ENCODE measurements at places on chromosomes 13 and 19. TPM values are rescaled to one million over a fixed set of nuclear protein-coding genes. Genes with fewer than 3 reads are reported as not detected.
A peak's percentile ranks its signal among the peaks of the same experiment; 100 is the strongest.

DNA sequence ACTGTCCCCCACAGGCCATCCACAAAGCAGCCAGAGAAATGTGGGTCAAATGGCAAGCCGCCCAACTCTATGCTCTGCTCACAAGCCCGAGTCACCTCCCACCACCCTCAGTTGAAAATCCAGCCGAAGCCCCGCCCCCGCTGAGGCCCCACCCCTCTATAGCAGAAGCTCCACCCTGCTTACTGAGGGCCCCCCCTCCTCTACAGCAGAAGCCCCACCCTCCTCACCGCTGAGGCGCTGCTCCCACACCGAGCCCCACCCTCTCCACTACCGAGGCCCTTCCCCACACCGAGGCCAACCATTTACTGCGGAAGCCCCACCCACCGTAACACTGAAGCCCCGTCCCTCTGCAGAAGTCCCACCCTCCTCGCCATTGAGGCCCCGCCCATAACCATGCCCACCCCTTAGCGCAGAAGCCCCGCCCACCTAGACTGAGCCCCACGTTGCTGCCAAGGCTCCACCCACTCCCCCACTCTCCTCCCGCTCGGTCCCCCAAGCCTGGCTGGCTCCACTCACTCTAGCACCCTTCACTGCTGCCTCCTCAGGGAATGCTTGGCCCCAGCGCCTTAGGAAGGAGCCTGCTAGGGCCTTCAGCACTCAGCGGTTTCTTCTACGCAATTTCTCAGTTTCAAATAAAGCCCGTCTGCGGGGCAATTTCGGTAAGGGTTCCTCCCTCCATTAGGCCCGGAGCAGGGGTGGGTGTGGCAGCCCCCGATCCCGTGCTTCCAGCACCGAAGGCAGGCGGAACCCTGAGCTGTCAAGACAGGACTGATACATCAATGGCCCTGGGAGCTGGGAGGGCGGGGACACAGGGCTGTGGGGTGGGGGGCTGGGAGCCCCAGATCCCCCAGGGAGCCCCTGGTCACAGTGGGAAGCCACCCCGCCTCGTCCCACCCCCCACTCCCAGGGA is 9.0 kb upstream of the MYDGF start:
- peak; percentile 52 for DNase-seq

GRCh38 chr19:48006762-48007161 is 12.3 kb downstream of the ELSPBP1 start:
- peak; percentile 30 for DNase-seq

DNA sequence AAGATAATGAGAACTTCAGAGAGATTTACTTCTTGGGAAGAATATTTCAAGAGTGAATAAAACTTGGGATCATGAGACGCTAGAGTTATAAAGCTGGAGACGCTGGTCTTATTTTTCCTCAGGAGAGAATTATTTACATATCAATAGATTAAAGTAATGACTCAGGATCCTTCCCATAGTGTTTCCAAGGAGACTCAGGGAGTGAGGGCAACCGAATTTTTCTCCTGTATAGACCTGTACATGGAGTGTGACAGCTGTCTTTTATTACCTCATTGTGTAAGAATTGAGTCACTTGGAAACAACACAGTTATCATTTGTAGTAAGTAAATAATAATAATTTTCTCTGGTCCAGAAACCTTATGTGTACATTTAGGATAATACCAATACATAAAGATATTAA is 1905.5 kb downstream of the OLFM4 start:
- DNase-seq, result no peak

The C19orf44 gene
- total RNA-seq, result 2.9 TPM

The ZBTB32 gene
- 265 TPM for total RNA-seq

The FCER2 gene
- 2.6 TPM for total RNA-seq

The PEAK3 gene
- total RNA-seq, result not detected

The FUT6 gene
- total RNA-seq, result not detected

The PTH2 gene
- not detected for total RNA-seq

The IGFL3 gene
- total RNA-seq, result not detected

The HS6ST3 gene
- not detected for total RNA-seq

All from activated CD4-positive, alpha-beta T cell treated with anti-CD3 and anti-CD28 coated beads for 36 hours (primary cell).